ENCODE measurements at places on chromosomes 12 and 14.

GRCh38 chr14:52254086-52254485, 13.4 kb upstream of the PTGDR start:
- no peak for DNase-seq

GRCh38 chr12:115062741-115063140, 378.8 kb upstream of the TBX3 start:
- DNase-seq = no peak

DNA sequence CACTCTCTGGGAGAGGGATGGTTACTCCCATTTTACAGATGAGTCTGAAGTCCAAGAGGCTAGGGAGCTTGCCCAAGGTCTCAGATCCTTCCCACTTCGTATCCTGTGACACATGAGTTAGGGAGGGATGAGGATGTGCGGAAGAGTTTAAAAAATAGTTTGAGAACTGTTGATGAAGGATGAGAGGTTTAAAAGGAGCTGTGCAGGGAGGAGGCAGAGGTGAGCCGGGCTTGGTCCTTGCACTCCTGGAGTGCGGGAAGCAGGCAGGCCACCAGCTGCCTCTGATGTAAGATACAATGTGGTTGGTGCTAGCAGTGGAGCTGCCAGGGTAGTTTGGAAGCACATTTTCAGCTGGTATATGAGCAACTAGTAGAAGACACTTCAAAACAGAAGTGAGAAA, 46.5 kb downstream of the TSPAN9 start:
- DNase-seq = no peak

DNA sequence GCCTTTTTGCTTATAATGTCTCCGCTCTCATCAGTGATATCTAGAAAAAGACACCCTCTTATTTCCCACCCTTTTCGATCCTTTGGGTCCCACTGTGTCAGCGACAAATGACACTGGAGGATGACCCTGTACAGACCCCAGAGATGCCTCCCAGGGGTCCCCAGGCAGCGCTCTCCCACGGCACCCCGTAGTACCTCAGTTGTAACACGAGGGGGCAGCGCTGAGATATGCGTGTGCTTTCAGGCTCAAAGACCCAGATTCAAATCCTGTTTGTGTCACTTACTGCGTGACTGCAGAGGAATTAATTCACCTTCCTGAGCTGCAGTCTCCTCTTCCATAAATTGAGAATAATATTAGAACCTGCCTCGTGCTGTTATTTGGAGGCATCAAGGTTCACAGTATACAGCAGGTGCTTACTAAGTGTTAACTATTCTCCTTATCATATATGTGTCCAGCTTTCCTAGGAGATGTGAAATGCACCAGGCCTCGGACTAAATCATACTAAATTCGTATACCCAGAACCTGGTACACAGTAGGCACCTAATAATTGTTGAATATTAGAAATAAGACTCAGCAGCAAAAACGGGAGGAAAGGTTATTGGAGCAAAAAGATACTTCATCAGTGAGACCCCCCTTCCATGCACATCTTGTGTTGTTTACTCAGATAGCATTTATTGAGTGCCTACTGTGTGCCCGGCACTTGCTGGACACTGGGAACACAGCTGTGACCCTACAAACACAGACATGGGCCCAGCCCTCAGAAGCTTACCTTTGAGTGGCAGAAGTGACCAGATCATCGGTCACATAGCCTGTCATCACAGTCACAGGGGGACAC, 99.9 kb downstream of the PHETA1 start:
- no peak for DNase-seq

DNA sequence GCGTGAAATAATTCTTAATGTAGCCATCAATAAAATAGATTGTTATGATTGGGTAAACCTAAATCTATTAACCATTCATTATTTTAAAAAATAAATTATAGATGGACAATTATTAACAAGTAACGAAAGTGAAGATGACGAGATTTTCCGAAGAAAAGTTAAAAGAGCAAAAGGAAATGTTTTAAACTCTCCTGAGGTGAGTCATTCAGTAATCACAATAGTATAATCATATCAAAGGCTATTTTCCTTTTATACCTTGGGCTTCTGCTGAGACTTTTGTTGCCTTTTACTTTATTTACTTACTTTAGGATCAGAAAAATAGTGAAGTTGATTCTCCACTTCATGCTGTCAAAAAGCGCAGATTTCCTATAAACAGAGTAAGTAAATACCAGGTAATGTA, 45.6 kb downstream of the FANCM start:
- no peak for DNase-seq

- no peak for DNase-seq
Measured at GRCh38 chr12:129381715-129382114, 522.1 kb downstream of the TMEM132D start.

- DNase-seq = no peak
Measured at GRCh38 chr14:62001963-62002362, 239.7 kb downstream of the SNAPC1 start.

GRCh38 chr12:108683906-108684556, 47.3 kb downstream of the CORO1C start:
- no peak for DNase-seq
